ENCODE measurements at places on chromosomes 7 and 10. TPM values are rescaled to one million over a fixed set of nuclear protein-coding genes. Genes with fewer than 3 reads are reported as not detected.

AMZ1 gene
- total RNA-seq = 0.03 TPM

UFSP1 gene
- total RNA-seq = 6.9 TPM

ANXA7 gene
- total RNA-seq = 109 TPM

ACTL6B gene
- total RNA-seq = not detected

ZPBP gene
- total RNA-seq = not detected

CREB5 gene
- total RNA-seq = 5.3 TPM
